Activated T-helper 1 cell treated with anti-CD3 and anti-CD28 coated beads, Interleukin-12 subunit alpha, Interleukin-12 subunit beta, Interleukin-2, Interleukin-4 antibody, amounts not matched to agents 30 ng/mL and 10 ng/mL and 1 ng/mL, durations not matched to agents 14 hours and 24 hours and 36 hours (primary cell): ENCODE measurements at places on chromosomes 1 and 21.

DNA sequence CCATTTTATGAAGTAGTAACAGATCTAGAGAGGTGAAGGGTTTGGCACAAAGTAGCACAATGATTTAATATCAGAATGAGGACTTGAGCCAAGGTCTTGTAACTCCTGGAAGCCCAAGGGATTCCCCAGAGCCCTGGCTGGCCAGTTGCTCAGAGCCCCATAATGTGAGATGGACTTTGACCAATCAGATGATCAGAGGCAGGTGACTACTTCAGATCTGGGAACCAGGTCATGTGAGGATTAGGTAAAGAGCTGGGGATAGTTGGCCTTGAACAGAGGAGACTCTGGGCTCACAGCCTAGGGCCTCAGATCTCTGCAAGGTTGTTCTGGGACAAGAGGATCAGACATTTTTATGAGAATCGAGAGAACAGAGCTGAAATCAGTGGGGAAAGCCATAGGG is 18.9 kb downstream of the SHISAL2A start:
- no peak for DNase-seq
- no peak overlapping the region for H3K27ac ChIP-seq
- H3K4me3 ChIP-seq = no peak overlapping the region
- no peaks in the 10 kb centered on the region for H3K27me3 ChIP-seq

- H3K4me1 ChIP-seq = no peaks in the 10 kb centered on the region
- H3K36me3 ChIP-seq = no peaks in the 10 kb centered on the region
- peaks cover 8% of the 10 kb centered on the region for H3K27me3 ChIP-seq
- H3K4me3 ChIP-seq = no peak overlapping the region
- DNase-seq = no peak
Observed at GRCh38 chr21:39454949-39455668, 3.3 kb downstream of the SH3BGR start.

GRCh38 chr1:50548243-50548642 is 125.0 kb upstream of the DMRTA2 start:
- DNase-seq = no peak
- no peak overlapping the region for H3K4me3 ChIP-seq
- H3K27ac ChIP-seq = no peak overlapping the region
- H3K27me3 ChIP-seq = no peaks in the 10 kb centered on the region
- H3K4me1 ChIP-seq = no peaks in the 10 kb centered on the region

GRCh38 chr1:39134768-39135333 is 69.6 kb upstream of the MACF1 start:
- no peaks in the 10 kb centered on the region for H3K36me3 ChIP-seq
- H3K4me3 ChIP-seq = no peak overlapping the region
- peaks cover 6% of the 10 kb centered on the region for H3K4me1 ChIP-seq
- no peak for DNase-seq

GRCh38 chr1:45246760-45247159 is 40.4 kb upstream of the ZSWIM5 start:
- H3K4me3 ChIP-seq = no peak overlapping the region
- H3K4me1 ChIP-seq = peaks cover 4% of the 10 kb centered on the region
- H3K27me3 ChIP-seq = peaks cover 6% of the 10 kb centered on the region
- peak overlapping the region; percentile 64 for H3K27ac ChIP-seq
- no peak for DNase-seq

DNA sequence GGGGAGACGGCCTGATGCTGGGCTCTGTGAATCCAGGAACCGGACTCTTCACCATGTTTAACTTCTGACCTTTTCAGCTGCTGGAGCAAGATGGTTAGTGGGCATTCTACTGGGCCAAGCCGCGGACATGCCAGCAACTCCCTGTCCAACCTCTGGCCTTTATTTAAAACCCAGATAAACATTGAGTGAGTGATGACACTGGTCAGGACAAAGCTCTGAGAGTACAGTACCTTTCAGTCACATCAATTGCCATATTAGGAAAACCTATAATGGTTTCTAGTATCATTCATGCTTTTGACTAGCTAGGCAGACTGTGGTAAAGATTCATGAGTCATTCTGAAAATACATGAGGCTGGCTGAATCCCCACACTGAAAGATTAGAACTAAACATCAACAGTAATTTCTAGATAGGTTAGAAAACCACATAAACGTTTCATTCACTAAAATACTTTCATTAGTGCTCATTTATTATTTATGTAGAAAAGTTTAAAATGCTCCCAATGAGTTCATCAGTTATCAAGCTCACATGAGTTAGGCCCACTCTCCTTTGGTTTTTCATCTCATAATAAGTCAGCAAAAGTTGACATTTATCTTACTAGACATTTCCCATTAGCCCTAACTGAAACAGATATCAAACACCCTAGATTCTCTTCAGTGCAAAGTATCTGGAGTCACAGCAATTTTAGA is 7.1 kb upstream of the ACTA1 start:
- peak overlapping the region; percentile 57 for H3K4me3 ChIP-seq
- H3K27me3 ChIP-seq = peaks cover 36% of the 10 kb centered on the region
- H3K36me3 ChIP-seq = peaks cover 46% of the 10 kb centered on the region
